ENCODE measurements at places on chromosomes 7 and 10.

GRCh38 chr7:17120756-17121155 is 177.7 kb upstream of the AHR start:
- no peak for DNase-seq

DNA sequence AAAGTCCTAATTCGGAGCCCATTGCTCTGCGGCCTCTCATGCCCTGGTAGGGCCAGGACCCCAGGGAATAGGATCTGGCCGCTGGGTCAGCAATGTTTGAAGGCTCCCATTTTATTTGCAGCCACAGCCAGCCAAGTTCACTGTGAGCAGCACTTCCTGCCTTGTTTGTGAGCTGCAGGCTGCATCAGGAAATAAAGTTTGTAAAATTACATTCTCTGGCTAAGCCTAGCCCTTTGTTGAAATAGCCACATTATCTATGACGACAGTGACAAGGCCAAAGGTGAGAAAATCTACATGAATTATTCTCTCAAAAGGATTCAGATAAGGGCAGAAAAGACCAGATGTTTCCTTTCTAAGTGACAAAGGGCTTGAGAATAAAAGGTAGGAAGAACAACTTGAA is 23.7 kb upstream of the ITGB1 start:
- DNase-seq, result no peak

GRCh38 chr7:49893131-49893530 is 119.7 kb downstream of the VWC2 start:
- no peak for DNase-seq

GRCh38 chr7:116451957-116452729 is 47.4 kb upstream of the CAV2 start:
- no peak for DNase-seq

DNA sequence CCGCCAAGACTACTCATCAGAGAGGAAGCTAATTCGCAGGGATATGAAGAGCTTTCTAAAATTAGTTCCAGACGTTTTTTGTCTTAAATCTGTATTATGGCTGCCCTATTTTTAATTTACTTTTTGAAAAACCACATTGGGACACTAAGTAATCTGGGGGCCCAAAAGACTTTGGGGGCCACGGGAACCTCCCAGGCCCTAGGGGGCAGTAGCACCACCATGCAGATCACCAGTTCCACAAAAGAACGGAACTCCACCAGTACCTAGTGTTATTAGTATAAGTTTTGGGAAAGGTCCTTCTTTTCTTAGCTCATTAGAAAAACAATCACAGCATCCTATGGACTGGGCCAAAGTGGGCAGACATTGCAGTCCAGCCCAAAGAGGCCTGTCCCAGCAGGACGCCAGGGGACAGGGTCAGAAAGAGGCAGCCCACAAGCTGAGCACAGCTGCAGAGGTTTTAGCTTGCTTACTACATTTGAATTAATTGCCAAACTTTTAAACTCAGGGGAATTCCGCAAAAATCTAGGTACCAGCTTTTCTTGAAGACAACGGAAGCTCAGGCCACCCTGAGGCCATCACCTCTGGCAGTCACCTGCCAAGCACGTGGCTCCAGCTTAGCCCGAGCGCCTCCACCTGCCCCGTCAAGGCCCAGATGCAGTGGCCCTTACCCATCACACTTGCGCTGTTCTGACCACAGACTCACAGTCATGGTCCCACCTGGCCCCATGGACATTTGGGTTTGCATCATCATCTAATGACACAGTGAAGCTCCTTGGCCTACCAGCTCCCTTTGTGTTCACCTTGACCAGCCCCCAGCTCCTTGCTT is 74.8 kb downstream of the PARP12 start:
- no peak for DNase-seq

DNA sequence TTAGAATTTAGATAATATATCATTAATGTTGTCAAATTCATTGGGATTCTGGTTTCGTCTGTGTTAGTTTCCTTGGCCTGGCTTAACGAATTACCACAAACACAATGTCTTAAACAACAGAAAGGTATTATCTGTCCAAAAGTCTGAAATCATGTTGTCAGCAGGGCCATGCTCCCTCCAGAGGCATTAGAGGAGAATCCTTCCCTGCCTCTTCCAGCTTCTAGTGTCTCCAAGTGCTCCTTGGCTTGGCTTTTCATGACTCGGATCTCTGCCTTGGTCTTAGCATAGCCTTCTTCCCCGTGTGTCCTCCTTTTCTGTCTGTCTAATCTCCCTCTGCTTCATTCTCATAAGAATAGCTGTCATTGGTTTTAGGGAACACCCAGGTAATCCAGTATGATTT is 482.5 kb downstream of the SEMA3D start:
- no peak for DNase-seq

GRCh38 chr7:30887464-30887872 is 24.2 kb upstream of the AQP1 start:
- DNase-seq, result no peak

DNA sequence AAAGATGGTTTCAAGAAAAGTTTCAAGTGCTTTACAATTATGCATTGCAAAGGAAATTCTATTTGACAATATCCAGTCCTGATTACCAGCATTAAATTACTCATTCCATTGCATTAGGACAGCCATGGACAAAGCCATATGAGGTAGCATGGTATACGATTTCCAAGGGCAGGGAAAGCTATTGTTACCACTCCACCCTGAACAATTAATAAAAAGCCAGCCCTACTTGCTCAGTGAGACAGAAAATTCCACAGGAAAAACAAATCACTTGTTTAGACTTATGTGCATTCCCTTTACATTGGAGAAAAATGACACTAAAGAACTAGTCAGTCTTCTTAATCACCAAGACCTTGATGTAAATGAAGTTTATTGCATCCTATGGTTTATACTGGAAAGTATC is 5.6 kb downstream of the CD36 start:
- DNase-seq, result no peak

GRCh38 chr7:99897322-99898022 is 20.6 kb upstream of the OR2AE1 start:
- DNase-seq, result no peak

- DNase-seq, result peak; percentile 12
Observed at GRCh38 chr10:101693978-101694673, 844 bp downstream of the FBXW4 start.

DNA sequence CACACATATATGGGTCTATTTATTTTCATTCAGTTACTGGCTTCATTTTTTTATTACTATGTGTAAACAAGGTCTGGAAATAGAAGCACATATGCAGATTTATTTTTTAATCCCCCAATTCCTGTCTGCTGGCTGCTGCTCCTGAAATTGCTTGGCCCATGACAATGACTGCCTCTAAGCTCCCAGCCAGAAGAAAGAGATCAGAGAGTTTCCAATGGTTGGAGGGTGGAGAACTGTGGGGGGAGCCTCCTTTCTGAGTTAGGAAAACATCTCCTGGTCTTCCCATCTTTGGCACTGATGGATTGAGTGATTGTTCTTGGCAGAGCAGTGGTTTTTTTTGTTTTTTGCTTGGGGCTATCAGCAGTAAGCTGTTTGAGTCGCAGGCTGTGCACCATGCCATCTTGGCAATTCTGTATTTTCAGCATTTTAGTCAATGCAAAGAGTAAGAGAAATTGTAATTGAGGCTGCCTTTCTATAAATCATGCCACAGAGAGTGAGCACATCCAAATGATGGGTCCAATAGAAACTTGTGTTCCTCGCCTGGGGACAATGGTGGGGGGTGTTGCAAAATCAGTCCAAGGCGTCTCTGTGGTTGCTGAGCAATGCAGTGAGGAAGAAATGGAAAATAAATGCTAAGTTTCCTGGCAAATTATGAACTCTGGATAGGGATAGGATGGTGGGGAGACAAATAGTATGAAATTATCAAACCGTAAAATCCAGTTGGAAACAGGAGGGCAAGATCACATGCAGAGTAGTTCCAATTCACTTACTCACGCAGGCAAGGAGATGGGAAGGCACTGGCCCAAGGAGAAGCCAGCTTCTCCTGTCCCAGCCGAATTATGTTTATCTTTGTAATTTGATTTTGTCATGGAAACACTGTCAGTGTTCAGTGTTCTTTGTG is 382.4 kb downstream of the SORCS3 start:
- no peak for DNase-seq

GRCh38 chr10:115706026-115706425 is 567.0 kb downstream of the GFRA1 start:
- no peak for DNase-seq

DNA sequence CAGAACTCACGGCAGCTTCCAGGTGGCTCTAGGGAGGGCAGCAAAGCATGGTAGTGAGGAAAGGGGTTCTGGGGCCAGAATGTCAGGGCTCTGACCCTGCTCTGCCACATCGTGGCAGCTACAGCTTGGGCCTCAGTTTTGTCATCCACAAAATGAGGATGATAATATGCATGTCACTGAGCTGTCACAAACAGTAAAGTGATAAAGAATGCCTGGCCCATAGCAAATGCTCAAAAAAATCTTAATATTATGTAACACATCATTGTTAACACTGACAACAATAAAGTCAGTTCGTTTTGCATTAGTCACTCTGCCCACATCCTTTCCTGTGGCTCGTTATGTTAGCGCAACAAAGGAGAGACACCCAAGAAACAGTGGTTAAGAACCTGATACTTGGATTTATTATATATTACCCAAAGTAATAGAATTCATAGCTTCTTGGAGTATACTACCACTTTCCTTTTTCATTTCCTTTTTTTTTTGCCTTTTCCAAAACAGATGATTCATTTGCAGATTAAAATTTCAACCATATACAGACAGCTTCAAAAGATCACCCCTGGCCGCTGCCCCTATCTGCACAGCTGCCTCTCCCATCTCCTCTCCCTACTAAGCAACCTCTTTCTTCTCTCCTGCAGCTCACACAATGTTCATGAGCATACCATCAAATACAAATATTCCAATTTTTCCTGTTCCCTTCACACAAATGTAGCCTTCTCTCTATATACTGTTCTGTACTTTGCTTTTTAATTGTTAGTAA is 45.5 kb upstream of the DDC start:
- no peak for DNase-seq

GRCh38 chr10:78420946-78421735 is 387.5 kb downstream of the RPS24 start:
- no peak for DNase-seq

- DNase-seq, result peak; percentile 46
Observed at GRCh38 chr7:55432939-55433784, 68.0 kb downstream of the LANCL2 start.

Measured in NCI-H748 treated with DMSO at 0.1 percent for 48 hours (cell line).